Breast epithelium (tissue), 4 donors: ENCODE measurements at places on chromosomes 1 and 21. TPM values are rescaled to one million over a fixed set of nuclear protein-coding genes. Genes with fewer than 3 reads are reported as not detected.

GRCh38 chr21:32383812-32384211 is 9.0 kb downstream of the URB1 start:
- DNase-seq: no peak

DNA sequence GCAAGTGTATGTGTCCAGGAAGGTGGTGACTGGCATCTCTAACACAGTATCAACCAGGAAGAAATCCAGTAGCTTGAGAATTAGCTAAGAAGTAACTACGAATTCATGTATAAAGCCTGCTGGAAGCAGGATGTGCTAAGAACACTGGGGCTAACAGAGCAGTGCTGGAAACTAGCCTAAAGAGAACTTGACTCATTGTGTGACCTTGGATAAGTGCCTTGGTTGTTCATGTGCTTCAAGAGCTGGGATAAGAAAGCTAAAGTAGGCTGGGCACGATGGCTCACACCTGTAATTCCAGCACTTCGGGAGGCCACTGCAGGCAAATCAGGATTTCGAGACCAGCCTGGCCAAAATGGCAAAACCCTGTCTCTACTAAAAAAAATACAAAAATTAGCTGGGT is 186.9 kb downstream of the RRAGC start:
- no peak for DNase-seq

DNA sequence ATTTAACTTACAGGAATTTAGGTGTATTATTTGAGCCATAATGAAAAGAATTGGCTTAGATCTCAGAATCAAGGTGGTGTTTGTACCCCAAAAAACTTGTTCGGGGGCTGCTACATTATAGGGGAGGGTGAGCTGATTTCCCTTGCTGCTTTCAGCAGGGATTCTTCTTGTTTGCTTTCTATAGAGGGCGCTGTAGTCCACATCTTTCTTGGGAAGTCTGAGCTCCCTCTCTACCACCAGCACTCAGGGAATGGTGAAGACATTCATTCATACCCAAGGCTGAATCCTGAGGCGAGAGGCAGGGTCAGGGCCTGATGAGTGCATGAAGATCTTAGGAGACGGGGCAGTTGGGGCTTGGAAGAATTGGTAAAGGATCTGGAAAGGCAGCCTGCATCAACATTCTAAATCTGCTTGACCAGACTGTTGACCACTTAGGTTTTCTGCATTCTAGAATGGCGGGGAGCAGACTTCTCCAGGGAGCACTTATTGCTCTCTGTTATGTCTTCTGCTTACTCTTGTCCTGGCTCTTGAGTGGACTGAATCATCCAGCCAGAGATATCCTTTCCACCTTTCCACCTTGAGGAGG is 18.9 kb downstream of the SPATA46 start:
- no peak for DNase-seq

DNA sequence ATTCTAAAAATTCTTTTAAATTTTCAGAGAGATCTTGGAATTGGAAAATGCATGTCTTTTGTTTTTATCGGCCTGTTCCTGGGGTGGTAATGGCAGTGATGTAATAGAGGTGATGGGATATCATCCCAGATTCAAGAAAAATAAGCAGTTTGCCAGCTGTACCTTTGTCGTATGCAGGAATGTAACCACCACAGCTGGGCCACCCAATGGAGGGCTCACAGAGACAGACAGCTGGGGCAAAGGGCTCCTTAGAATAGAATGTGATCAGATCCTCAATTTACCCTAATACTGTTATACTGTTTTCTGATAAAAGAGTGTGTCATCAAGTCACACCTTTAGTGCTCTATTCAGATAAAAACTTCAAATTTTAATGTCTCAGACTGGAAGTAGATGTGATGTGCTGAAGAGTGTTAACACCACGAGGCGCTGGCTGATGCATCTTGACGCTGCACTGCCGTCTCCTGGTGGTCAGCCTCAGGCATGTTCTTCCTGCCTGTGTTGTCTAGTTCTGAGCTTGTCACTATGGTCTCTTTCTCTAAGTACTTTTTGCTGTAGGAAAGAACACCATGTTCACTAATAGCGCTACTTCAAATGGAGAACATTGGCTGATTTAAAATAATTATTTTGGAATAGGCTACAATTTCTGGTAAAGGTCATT is 78.8 kb downstream of the C1orf21 start:
- DNase-seq: peak; percentile 22

DNA sequence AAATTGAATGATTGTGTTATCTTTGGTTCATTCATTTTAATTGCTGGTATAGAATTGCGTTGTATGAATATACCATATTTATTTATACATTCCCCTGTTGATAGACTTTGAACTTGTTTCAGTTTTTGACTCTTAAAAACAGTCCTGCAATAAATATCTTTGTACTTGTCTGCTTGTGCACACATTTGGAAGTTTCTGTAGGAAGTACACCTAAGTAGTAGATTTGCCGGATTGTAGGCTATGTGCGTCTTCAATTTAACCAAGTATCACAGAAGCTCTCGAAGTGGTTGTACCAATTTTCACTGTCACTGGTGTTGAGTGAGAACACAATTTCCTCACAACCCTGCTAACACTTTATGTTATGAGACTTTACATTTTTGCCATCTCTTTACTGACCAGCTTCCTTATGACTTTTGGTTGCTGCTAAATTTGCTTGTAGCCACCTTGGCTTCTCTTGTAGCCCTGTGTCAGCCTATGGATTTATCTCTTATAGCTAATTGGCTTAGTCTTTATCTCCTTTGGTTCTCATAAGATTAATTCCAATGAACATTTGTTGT is 2.2 kb downstream of the TTC3 start:
- no peak for DNase-seq

DNA sequence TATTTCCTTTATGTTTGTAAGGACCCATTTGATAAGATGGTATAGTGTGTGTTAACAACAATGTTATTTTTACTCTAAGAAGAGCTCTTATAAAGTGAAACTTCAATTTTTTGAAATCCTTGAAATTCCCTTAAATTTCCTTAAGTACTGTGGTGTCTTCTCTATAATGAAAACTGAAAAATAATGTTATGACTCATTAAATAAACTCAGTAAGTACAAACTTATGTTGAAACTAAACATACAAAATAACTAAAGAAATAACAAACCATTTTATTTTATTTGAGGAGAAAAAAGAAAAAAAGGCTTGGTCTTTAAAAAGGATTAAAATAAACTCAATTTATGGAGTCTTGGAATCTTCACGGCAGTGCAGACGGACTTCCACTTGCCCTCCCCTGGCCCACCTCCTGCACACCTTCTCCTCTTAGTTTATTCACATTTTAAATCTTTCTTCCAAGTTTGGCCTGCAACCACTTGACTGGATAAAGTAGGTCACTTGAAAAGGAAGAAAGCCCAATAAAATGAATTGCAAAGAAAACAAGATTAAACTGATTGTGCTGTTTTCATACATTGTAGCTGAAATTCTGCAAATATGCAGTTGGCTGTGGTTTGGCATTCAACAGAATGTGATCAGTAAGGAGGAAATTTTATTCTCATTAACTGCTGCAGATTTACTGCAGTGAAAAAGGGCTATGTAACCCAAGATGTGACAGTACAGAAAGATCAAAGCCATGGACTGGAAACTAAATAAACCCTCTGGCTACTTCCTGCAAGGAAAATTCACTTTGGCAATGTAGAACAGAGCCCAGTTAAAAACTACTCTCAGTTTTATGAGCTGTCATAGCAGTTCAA is 48.5 kb upstream of the SCYL3 start:
- no peak for DNase-seq

- no peak for DNase-seq
Observed at GRCh38 chr1:92317836-92318493, 19.1 kb downstream of the RPAP2 start.

DNA sequence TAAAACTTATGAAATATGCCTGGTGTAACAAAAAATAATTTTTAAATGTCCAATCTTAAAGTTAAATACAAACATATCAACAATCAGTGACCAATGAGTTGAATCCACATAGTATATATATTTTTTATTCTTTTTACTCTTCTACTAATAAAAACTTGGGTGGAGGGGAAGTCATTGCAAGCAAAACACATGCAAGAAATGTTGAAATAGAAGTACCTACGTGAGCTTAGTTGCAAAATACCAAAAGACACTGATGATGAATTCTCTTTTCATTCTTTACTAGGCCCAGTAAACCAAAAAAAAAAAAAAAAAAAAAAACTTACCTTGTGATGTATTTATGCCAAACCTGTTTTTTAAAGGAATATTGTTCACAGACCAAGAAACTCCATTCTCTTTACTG is 26.4 kb upstream of the PLA2G4A start:
- DNase-seq: no peak

- no peak for DNase-seq
Observed at GRCh38 chr1:161858271-161858670, 92.2 kb downstream of the ATF6 start.

DNA sequence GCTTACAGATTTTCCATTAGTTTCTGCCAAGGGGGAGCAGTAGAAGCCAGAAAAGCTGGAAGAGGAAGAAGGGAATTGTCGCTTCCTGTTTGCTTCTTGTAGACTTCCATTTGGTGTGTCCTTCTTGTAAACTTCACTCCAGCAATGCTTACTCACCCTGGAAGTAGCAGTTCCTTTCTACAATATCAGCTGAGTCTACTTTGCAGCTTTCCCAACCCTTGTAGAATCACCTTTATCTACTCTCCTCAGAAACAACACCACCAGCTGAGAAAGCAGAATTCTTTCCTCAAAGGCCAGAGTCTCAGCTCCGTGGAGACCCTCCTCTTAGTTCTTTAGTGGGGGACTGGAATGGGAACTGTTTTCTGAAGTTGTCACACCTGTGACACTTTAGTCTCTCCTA is 1136.7 kb upstream of the TMPRSS15 start:
- DNase-seq: no peak

- no peak for DNase-seq
Observed at GRCh38 chr1:12202577-12202976, 27.3 kb upstream of the VPS13D start.

DNA sequence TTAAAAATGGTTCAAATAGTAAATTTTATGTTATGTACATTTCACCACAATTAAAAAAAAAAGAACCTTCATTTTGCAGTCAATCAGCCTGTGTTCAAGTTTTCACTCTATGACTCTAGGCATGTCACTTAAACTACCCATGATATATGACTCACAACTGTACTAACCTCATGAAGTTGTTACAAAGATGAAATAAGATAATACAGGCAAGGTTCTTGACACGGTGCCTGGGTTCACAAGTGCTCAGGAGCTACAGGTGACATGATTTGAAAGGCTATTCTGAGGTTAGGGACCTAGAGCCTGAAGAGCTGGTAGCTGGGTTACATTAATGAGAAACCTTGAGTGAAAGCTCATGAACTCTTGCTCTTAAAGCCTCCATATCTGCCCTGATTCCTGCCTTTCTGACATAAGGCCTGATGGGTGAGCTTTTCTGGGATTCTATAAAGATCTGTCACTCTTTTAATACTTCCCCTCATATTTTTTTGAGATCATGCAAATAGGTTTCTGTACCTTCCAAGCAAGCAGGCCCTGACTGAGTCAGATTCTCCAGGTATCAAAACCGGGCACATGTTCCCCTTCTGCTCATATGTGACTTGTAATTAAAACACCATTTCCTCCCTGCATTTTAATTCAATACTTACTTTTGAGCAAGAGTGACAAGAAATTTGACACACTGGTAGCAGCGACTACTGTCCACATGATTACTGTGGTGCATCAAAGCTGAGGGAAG is 34.0 kb downstream of the PCSK9 start:
- DNase-seq: no peak

The OR10Z1 gene
- not detected for total RNA-seq

The MFSD2A gene
- 3.0 TPM for total RNA-seq

The ZBTB37 gene
- total RNA-seq: 15.4 TPM

The CHTOP gene
- total RNA-seq: 112 TPM

The ACTN2 gene
- total RNA-seq: not detected
